ENCODE measurements at places on chromosomes 6 and 20.

- no peak for DNase-seq
Observed at GRCh38 chr6:116387374-116387773, 16.6 kb downstream of the DSE start.

- no peak for DNase-seq
Observed at GRCh38 chr6:54778731-54779130, 67.8 kb upstream of the FAM83B start.

- no peak for DNase-seq
Observed at GRCh38 chr6:159325476-159325875, 156.3 kb downstream of the FNDC1 start.

DNA sequence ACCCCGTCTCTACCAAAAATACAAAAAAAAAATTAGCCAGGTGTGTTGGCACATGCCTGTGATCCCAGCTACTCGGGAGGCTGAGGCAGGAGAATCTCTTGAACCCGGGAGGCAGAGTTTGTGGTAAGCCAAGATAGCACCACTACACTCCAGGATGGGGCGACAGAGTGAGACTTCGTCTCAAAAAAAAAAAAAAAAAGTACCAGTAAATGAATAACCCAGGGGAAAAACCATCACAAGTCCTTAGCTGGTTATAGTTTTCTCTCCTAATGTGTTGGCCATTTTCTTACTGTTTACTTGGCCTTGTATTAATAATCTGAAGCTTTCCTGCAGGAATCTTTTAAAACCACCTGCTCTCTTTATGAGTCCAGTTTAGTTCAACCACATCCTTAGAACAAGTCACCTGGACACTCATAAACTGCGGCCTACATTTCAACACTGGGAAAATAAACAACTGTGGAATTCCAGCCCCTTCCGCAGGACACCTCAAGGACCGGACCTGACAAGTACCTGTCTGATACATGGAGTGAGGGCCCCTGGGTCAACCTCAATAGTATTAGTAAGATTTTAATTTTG lies 102.6 kb downstream of the ATP9A start:
- DNase-seq = no peak

- no peak for DNase-seq
Observed at GRCh38 chr20:30500829-30501440, 756.5 kb upstream of the DEFB115 start.

DNA sequence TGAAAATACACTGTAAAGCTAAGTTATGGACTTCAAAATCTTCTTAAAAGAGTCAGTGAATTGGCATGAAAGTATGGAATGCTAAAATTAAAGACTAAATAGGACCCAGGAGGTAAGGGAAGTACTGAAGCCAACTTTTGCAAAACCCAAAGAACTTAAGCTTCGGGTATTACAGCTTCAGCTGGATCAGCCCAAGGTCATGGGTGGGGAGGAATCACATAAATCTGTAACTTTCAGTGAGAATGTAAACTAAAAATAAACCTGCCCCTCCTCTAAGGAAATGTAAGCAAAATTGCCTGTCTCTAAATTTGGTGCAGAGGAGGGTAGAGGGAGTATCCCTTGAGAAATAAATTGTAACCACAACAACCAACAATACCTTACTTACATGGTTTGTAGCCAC lies 4.4 kb upstream of the MUC21 start:
- DNase-seq = no peak

DNA sequence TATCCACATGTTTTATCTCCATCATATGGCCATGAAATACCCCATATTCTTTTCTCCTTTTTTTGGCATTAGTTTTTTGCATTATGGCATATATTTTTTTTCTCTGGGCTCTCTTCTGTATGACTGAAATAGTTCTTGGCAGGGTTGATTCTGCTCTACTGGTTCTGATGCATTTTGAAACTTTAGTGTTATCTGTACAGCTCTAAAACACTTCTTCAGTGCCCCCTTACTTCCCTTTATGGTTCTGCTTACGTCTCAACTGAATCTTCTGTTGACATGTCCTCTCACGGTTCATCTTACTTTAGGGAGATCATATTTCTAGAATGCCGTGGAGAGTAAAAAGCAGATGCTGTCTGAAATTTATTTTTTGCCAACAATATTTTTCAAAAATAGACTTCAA lies 23.2 kb upstream of the TXNDC5 start:
- no peak for DNase-seq

DNA sequence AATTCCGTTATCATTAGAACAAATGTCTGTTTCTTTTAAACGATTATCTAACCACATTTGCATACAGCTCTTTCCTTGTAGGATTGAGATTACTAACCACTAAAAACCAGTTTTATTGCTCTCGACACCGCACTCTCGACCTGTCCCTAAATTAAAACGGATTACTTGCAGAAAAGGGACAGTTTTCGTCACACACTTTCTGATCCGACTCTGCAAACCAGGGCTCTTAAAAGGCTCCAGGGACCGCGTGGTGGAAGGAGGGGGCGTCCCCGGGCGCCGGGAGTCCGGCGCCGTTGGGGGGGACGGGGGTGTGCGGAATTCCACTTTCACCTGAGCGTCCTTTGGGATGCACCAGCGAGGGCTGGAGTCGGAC lies 731 bp downstream of the MAK start:
- DNase-seq = peak; percentile 18

- DNase-seq = no peak
Observed at GRCh38 chr20:63027221-63027921, 20.6 kb upstream of the BHLHE23 start.

- DNase-seq = no peak
Observed at GRCh38 chr6:148794797-148795196, 48.0 kb downstream of the UST start.

DNA sequence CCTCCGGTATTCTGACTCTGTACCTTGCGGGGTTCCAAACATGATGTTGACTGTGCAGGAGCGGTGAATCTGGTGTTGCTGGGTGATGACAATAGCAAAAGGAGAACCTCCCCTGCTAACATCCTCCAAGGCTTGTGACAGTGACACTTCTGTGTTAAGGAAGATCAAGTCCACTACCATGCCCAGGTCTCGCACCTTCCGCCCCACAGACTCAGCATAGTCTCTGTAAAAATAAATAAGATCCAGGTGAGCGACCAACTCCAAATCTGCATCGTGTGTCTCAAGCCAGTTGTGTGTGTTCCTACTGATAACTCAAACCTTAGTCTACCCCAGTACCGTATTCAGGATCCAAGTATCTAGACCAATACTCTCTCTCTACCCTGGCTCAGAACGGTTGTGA lies 24.8 kb downstream of the NCOA5 start:
- DNase-seq = no peak

DNA sequence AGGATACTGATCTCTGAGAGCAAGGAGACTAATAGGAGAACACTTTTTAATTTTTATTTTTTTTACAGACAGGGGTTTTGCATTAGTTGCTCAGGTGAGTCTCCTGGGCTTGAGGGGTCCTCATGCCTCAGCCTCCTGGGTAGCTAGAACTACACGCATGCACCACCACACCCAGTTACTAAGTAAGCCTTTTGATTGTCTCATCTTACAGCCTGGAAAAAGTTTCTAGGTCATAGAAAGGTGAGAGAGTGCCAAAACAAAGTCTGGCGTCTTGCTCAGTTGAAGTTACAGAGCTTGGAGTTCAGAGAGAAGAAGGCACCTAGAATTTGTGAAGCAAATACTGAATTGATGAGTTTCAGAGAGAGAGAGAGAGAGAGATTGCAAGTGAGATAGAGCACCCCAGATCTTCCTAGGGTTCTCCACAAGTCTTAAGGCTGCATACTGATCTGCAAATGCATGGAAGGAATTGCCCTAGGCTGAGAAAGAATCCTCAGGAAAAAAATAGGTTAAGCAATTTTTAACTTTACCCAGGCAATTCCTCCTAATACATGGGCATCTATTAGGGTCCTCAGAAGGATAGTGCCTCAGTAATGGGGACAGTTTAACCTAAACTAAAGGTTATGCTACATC lies 37.6 kb upstream of the PHIP start:
- DNase-seq = no peak

DNA sequence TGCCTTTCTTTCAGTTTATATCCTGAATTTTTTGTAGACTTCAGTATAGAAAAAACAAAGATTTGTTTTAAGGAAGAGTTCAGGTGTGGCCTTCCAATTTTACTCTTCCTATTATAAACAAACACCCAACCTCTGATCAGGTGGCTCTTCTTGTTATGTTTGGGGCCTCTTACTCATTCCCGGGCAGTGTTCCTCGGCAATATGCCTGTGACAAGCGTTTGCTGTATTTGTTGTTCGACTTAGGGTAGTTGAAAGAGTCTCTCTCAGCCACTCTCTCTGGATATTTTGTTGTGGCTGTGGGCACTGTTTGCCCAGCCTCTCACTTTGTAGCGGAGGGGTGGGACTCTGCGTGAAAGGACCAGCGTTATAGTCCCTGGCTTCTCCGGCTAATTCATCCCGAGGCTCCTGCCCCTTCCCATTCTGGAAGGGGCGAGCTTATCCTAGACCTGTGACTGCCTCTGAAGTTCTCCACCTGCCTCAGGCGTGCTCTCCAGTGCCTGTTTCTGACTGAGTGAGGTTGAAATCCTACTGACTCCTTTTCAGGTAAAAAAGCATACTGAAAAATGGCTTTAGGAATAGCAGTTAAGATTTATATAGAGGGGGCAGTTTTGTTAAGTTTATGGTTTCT lies 97.4 kb downstream of the PLCB4 start:
- DNase-seq = no peak

DNA sequence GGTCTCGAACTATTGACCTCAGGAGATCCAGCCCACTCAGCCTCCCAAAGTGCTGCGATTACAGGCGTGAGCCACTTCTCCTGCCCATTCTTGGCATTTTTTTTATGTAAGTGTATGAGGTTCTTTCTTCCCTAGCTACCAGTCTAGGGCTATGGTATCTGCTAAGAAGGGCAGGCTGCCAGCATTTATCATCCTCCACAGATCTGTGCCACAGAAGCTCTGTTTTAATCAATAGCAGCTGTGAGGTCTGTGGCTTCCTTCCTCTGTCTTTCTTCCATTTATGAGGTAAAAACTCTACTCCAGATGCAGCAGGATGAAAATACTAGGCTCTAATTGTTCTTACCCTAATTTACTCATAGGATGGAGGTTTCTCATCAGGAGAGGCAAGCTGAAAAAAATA lies 1382.4 kb upstream of the ADGRB3 start:
- DNase-seq = no peak

DNA sequence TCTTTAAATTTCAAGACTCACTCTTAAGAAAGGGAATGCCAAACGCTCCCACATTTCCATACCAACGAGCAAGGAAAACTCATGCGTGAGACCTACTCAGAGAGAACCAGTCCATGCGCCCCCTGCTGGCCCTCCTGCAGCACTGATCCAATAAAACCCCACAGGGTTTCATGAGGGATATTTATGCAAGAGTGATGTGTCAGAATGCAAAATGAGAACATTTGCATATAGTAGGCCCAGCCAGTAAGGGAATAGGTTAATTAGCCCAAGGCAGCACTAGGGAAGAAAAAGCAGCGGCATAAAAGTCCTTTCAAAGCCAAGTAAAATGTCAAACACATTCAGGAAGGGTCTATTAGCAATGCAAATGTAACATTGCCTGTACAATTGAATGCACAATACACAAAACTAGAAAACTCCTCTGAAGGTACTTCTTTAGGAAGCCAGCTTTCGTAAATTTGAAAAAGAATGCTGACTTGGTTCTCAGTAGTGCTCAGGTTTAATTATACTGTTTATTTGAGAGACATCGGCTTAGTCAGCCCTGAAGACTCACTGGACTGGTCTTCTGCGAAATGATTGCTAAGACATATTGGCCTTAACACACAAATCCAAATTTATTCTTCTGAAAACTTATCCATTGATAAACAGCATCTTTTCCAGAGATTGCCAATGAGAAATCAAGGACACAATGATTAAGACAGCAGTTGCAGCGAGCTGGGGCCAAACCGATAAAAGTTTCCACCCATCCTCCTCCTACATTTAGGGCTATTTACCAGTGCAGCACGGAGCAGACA lies 93.2 kb downstream of the GMPR start:
- peak; percentile 95 for DNase-seq
